ENCODE measurements at places on chromosomes 2 and 18.
A peak's percentile ranks its signal among the peaks of the same experiment; 100 is the strongest.

GRCh38 chr2:2914252-2914651, 463.4 kb downstream of the EIPR1 start:
- DNase-seq, result no peak

- no peak for DNase-seq
These were observed 6.6 kb downstream of the ARHGAP25 start for GRCh38 chr2:68741238-68741637.

DNA sequence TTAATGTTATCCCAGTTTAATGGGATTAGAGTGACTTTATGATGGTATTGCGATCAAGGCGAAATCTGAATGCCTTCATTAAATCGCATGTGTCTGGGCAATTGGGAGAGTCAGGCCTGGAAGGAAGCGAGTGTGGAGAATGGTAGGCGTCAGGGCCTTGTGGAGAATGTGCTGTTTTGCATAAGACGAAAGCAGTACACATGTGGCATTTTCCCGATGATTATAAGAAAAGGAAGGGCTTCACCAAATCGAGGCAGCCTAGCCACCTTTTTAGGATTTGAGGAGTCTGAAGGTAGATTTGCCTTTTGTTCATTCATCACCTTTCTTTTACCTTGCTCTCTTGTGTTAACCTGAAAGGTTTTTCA, 1.0 kb downstream of the ZNF532 start:
- no peak for DNase-seq

DNA sequence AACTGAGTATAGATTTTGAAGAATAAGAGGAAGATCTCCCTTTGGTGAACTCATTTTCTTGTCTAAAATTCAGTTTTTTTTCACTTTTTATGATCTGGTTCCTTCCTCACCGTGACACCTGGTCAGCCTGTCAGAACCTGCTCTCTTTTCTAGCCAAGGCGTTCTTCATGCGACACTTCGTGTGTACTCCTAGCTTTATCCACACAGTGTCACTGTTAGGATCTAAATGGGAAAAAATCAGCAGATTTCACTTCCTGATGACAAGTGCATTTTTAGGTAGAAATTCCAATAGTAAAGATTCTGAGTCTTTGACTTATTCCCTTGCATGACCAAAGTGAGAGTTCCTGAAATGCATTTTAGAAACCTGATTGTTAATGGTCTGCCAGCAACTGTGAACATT, 89.8 kb downstream of the KLHL14 start:
- DNase-seq, result no peak

GRCh38 chr2:193199322-193199721, 1004.6 kb upstream of the TMEFF2 start:
- no peak for DNase-seq

DNA sequence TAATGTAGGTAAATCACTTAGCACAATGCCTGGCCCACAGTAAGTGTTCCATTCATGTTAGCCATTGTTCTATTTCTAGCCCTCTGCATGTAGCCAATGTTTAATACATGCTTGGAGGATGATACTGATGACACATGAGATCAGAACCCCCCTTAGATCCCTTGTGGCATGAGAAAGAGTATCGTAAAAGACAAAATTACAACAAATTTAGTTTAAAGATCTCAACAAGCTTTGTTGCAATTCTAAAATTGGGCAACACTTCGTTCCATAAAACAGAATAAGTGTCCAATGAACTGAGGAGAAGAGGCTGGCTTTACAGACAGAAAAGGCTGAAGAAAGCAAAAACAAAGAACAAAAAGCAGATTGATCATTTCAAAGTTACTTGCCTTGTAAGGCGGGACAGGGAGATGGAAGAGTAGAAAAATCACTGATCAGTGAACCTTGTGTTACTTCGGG, 148.7 kb upstream of the SLC1A4 start:
- DNase-seq, result no peak

DNA sequence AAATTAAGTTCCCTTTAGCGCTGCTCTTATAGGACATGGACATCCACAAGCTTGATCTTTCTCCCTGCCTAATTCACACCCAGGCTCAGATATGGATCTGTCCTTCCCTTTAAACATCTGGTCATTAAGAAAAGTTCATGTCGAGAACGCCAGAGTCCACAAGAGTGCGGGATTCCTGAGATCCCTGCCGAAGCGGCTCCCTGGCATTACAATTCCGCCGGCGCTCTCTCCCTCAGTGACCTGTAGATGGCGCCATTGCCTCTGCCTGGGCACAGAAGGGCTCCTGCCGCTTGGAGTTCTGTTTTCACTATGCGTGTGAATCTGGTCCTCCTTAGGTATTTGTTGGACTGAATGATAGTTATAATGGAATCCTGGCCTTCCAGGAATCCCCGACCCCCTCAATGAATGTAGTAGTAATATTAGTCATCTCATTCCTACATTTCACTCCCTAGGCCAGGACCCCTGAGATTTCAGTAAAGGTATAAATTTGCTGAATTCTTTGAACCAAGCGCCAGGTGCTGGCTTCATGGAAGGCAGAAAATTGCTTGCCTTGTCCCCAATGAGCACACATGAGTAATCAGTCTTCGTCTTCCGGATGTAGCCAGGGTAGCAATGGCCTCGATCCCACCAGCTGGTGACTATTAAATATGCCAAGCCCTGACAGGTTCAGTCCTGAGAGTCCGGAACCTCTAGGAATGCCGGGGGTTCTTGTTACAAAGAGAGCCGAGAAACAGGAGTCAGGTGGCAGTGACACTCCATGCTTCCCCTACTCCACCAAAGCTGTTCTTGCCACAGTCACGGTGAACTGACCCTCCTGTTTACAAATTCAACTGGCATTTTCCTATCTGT, 26.4 kb upstream of the CD207 start:
- DNase-seq, result peak; percentile 35

- no peak for DNase-seq
These were observed 57.9 kb downstream of the DCDC2C start for GRCh38 chr2:3761272-3761671.

- no peak for DNase-seq
These were observed 2.7 kb upstream of the LRP2 start for GRCh38 chr2:169365029-169365480.

DNA sequence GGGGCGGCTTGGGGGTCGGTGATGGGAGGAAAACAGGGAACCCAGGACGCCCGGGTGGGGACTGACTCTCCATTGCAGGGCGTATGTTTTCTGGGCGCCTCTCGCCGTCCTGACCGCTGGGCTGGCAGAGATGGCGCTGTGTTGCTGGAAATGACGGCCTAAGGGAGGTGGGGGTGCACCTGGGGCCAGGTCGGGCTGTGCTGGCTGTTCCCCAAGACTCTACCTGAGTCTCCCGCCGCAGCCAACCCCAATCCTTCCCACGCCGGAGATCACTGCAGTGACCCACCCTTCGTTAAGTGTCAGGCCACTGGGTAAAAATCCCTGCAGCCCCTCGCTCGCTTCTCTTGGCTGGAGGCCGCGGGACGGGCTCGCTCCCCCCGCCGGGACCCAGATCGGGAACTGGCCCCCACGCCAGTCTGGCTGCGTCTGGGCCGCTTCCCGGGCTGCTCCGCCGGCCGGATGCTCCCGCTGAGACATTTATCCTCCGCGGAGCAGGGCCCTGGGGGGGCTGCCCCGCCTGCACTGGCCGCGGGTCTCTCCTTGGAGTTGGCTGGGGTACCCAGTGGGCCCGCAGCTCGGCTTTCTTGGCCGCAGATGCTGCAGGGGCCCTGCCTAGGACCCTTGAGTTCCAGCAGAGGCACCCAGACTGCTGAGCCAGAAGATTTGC, 7.8 kb upstream of the ARMC9 start:
- DNase-seq, result no peak

DNA sequence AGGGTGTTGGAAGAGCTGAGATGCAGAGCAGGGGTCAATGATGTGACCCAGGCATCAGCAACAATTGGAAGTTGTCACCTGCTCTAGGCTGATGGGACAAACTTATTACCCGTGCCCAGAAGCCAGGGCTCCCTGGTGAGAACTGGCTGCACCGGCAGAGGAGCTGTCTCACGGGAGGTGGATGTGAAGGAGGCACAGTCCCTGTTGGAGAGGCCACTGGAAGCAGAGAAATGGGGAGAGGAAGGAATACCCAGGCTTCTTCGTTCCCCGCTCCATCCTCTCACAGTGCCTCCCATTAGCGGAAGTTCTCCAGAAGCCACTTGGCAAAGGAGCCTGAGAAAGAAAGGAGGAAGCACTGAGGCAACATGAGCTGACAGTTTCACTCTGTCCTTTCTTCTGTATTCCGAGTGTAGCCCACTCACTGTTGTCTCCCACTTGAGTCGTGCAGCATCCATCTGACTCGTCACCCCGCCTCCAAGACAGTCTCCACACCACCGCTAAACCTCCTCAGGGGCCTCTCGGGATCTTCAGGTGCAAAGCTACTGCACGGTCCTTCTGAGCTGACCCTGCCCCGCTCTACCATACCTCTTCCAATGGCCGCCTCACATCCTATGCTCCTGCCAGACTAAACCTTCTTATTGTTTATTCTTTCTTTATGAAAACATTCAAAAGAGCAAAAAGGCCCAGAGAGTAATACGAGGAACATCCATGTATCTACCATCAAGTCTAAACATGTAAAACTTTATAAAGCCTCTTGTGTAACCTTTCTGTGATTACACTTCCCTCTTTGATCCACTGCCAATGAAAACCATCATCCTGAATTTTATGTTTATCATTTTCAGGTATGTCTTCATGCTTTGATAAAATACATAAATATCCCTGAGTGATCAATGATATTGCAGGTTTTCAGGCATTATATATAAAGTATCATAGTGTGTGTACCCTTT, 19.1 kb upstream of the AFTPH start:
- no peak for DNase-seq

DNA sequence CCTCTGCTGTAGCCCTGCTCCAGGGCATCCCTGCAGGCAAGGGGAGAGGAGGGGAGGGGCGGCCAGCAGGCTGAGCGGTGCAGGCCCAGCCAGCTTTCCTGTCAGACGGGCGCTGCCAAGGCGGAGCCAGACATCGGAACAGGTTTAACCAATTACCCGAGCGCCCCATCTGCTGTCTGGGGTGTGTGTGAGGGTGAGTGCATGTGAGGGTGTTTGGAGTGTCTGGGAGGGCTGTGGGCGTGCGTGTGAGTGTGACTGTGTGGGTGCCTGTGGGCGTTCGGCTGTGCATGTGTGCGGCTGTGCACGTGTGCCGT, 20.0 kb downstream of the EMX1 start:
- DNase-seq, result no peak

DNA sequence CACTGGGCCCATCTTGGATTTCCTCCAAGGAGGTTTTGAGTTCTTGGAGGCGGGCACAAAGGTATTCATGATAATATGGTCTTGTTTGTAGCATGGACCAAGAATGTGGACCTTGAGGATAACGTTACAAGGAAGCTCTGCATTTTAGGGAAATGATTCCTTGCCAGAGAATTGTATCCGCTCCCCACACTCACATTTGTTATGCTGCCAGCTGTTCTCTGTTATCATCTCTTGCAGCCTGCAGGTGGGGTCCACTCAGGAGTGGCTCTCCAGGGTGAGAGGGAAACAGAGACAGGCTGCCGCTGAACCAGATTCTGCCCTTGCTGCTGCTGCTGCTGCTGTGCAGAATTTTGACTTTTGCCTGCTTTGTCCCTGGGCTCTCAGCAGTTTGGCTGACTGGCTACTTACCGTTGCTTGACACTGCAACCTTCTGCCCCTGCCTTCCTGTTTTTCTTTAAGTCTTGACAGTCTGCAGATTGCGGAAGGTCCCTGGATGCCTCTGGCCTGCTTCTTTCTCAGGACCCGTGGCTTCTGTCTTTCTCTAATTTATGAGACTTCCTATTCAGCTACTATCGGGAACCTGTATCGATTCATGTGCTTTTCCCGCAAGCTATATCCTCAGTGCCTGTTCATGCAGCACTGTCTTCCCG, 122.3 kb upstream of the DOCK10 start:
- no peak for DNase-seq

DNA sequence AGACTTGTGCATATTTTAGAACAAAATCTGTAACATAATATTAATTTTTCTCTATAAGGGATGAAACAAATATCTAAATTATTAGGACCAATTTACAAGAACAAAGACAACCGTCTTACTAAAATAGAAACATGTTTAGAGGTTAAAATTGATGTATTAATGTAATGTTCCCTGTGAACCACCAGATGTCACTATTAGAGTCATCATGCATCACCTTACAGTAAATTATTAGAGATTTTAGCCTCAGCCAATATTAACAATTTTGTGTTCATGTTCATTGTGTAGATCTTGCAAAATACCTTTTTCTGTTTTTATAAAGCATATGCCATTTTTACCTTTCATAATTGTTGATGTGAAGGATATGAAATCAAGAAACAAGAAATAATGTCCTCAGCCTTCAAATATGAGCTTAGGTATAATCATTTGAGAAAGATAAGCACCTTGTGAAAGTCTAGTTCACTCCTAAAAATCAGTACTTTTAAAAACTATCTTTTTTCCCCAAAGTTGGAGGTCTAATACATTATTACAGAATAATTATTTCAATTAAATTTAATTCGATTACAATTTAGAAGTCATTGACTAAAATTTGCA, 344.3 kb upstream of the KCNH7 start:
- no peak for DNase-seq

DNA sequence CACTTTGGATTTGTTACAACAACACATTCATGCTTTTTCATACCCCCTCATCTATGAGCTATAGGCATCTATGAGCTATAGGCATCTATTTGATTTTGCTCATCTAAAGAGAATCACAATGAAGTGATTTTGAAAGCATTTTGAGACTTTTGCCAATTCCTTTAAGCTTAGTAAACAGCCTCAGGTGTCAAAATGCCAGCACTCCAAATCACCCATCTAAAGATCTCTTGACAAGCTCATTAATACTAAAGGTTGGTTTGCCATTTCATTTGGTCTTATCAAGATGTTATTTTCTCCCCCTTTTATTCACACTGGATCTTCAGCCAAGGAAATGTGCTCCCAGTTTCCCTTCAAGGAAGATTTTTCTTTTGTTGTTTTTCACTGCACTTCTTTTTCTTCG, 110.7 kb upstream of the TLK1 start:
- DNase-seq, result no peak

- DNase-seq, result no peak
These were observed 68.9 kb upstream of the BOD1L2 start for GRCh38 chr18:57077786-57078552.

GRCh38 chr2:26068602-26069298, 34.9 kb downstream of the RAB10 start:
- DNase-seq, result peak; percentile 2

DNA sequence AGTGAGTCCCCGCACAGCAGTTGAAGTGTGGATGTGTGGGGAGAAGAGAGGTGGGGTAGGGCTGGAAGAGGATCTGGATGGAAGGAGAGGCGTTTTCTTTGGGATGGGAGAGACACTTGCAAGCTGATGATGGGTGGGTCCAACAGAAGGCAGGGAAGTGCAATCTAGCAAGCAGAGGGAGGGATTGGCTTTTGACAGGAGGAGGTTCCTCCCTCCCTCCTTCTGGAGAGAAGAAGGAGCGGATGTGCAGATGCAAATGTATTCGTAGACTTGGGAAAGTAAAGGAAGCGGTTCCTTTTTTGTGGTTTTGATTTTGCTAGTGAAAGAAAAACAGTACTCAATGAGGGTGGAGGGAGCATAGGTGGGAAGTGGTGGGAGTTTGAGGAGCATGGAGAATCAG, 48.9 kb downstream of the LAMA3 start:
- DNase-seq, result no peak

DNA sequence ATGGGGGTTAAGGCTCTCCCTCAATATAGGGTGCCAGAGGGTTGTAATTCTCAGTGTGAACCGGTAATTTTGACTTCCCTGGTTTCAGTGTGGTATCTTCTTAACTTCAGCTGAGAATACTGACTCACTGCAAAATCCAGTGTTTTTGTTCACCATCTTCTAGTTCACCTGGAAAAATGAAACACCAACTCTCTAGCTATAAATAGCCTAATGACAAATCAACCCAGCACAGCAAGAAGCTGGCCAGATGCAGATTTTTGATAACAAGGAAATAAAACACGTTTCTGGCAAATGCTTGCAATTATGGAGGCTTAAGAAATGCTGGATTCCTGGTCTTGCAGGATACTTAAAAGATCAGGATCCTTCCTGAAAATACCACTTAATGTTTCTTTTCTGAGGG, 192.3 kb downstream of the CLIP4 start:
- DNase-seq, result no peak
